ENCODE measurements at places on chromosomes 13 and 19. TPM values are rescaled to one million over a fixed set of nuclear protein-coding genes. Genes with fewer than 3 reads are reported as not detected.

DNA sequence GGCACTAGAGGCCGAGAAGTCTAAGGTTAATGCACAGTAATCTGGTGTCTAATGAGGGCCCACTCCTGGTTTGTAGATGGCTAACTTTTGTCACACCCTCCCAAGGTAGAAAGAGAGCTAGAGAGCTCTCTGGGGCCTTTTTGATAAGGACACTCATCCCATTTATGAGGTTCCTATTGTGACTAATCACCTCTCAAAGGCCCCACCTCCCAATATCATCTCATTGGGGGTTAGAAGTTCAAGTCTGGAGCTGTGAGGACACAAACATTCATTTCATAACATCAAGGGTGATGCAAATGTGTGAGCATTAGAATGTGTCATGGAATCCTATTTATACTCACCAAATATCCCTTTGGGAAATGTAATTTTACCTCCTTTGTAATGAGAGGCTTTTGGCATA lies 79.2 kb upstream of the SLC10A2 start:
- no peak for DNase-seq

The CLDN10 gene
- 8.6 TPM for polyA plus RNA-seq

The GPR12 gene
- 0.15 TPM for polyA plus RNA-seq

The PSG3 gene
- polyA plus RNA-seq: not detected

GRCh38 chr19:34589730-34590129 lies 87.2 kb downstream of the SCGB2B2 start:
- no peak for DNase-seq

GRCh38 chr19:48739404-48740163 lies 826 bp downstream of the RASIP1 start:
- no peak for DNase-seq

- no peak for DNase-seq
Observed at GRCh38 chr13:77065461-77066147, 38.6 kb upstream of the FBXL3 start.

The PLK5 gene
- polyA plus RNA-seq: 0.20 TPM

The ZNF677 gene
- 26.4 TPM for polyA plus RNA-seq

DNA sequence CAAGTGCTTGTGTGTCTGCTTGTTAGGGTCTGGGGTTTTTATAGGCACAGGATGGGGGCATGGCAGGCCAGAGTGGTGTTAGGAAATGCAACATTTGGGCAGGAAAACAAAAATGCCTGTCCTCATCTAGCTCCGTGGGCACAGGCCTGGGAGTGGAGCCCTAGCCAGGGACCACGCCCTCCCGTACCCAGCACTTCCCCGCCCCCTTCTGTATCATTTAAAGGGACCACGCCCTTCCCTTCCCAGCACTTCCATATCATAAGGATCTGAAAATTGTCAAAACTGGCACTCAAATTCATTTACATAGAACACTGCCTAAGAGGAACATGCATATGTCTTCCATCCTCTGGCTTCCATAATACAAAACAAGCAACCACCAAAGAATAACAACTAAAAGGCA lies 185.8 kb downstream of the B3GLCT start:
- no peak for DNase-seq
